ENCODE measurements at places on chromosomes 2 and 18.

DNA sequence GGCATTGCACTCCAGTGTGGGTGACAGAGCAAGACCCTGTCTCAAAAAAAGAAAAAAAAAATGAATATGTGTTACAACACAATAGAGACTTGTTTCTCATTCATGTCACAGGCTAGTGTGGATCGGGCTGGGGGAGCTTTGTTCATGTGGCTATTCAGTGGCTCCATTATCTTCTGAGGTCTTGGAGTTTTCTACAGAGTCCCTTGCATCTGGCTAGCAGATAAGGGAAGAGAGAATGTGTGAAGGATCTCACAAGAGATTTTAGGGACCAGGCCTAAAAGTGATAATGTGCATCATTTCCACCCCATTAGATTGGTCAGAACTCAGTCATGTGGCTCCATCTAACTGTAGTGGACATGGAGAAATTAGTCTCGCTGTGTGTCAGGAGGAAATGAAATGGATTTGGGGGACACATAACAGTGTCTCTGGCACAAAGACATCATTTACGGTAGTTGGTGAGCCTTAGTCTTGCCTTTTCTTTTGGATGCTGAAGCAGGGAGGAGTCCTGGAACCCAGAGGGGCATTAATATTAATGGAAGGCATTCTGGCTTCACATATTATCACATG, 32.4 kb upstream of the CASP10 start:
- no peak for DNase-seq

DNA sequence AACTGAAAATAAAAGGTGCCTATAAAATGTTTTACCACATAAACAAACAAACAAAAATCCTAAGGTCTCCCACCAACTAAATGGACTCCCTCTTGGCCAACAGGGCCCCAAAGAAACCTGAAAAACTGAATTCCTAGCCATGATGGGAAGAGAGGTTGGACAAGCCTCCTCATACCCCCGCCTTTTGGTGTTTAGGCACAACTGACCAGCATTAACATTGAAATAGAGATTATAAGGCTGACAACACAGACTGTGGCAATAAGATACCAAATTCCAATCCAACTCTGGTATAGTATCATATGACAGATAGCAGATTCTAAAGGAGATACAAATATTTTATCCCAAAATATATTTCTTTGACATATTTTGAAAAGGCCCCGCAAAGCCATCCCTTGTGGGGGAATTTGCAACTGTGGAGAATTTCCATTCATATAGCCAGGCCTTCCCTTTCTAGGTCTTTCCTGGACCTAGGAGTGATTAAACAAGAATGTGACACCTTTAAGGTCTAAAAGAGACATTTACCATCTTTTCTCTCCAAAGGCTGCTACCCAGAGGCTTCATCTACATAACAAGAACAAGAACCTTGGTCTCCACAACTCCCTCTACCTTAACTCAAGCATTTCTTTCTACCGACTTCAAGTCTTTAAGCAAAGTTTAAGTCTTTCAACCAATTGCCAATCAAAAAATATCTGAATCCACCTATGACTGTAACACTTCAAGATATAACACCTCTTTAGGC, 80.0 kb downstream of the CHN1 start:
- no peak for DNase-seq

GRCh38 chr2:235852526-235852920, 315.7 kb downstream of the GBX2 start:
- DNase-seq = no peak

DNA sequence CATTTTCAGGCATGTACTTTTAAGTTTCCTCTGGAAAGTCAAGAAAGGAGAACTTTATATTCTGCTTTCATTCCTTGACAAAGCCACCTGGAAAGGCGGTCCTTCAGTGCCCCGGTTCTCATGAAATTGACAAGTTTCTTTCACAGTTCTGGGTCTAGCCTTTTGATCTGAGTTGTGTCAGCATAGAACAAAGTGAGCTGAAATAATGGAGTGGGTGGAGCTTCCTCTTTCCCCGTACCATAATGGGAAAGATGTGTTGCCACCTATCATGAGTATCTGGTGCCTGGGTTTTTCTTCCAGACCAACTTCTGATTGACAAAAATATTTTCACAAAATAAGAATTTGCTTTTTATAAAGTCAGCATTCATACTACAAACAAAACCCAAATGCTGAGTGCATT, 49.3 kb downstream of the PTRHD1 start:
- DNase-seq = no peak

DNA sequence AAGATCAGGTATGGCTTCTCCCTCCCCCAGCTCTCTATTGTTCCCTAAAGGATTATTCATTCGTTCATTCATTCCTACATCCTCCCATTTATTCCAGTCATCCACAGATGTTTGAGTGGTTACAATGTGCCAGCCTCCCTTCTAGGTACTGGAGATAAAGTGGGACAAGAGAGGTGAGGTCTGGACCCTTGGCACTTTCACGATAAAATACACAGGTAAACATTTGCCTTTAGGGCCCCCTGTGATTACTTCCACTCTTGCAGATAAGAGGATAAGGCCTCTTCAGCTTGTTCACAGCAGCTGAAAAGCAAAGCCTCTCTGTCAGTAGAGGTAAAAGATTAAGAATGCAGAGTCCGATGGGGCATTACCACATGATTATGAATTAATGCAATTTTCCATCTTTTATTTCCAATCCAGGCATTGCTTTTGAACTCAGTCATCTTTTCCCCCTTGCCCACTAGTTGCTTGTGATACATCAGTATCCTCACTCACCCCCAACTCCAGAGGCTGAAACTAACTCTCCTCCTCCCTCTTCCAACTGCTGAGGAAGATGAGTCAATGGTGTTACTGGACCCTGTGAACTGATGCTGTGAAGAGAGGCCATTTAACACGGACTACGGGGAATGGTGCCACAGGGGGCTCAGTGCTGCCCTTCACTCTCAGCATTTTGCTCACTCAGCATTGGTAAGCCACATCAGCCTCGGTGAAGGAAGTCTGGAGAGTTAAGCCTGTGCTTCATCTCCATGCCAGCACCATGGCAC, 1.1 kb upstream of the DPP4 start:
- DNase-seq = no peak

- DNase-seq = no peak
These were observed 117.9 kb downstream of the AGAP1 start for GRCh38 chr2:235611756-235612155.

GRCh38 chr2:105297216-105297615, 32.3 kb downstream of the TGFBRAP1 start:
- DNase-seq = no peak

- DNase-seq = no peak
These were observed 82.8 kb downstream of the GLI2 start for GRCh38 chr2:120818441-120818920.

GRCh38 chr2:112488201-112488600, 6.2 kb downstream of the TTL start:
- no peak for DNase-seq

DNA sequence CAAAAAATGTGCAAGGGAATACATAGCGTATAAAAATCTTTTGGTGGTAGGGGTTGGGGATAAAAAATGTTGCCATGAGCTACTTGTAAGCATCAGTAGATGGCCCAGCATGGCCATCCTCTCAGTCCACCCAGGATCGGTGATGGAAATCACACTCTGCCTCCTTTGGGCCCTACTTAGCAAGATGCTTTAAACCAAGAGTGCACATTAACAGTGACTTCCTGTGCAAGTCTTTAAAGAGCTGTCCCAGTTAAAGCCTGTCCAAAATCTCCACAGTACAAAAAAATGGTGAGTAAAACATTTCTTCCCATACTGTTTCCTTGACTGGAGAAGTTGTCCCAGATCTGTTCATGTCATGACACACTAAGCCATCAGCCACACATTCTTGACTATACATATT, 18.0 kb downstream of the ANKRD44 start:
- no peak for DNase-seq

- DNase-seq = no peak
These were observed 11.4 kb upstream of the PER2 start for GRCh38 chr2:238299803-238300202.

GRCh38 chr2:37625796-37626571, 45.5 kb downstream of the CDC42EP3 start:
- peak; percentile 83 for DNase-seq

DNA sequence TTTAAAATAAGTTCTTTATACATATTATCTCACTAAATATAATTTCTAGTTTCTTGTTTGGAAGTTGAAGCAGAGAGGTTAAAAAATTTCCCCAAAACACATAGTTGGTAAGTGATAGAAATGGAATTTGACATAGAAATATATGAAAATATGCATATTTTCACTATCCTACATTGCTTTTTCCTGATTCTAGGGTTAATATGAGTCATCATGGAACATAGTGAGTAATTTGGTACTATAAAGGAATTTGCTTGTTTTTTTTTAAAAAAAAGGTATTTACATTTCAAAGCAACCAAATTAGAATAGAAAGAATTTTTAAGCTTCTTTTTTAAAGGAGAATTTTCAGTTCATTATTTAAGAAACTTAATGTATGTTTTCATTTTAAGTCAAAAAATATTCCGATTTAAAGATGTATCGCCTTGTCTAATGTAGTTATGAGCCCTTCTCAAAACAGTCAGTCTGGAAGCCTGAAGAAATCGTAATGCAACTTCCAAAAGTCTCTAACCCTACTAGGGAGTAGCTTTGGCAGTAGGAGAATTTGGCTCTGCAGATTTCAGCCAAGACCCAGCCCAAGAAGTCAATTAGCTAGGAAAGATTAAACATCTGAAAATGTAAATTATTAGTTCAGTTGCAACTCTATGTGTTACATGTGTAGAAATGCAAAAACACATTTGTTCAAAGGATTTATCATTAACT, 147.3 kb downstream of the RDH14 start:
- no peak for DNase-seq

DNA sequence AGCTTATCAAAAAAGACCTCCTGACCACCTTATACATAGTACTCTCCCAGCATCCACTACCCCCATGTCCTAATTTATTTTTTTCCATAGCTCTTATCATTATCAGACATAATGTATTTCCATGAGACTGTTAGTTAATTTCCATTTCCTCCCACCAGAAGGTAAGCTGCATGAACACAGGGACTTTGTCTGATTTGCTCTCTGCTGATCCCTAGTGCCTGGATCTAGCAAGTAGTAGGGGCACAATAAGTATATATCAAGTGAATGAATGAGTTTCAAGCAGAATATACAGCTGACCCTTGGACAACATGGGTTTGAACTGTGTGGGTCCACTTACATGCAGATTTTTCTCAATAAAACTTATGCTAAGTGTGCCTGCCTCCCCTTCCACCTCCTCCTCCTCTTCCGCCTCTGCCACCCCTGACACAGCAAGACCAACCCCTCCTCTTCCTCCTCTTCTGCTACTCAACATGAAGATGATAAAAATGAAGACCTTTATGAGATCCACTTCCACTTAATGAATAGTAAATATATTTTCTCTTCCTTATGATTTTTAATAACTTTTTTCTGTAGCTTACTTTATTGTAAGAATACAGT, 53.8 kb downstream of the CTAGE1 start:
- DNase-seq = no peak

GRCh38 chr2:158138255-158138654, 36.6 kb downstream of the UPP2 start:
- DNase-seq = no peak

DNA sequence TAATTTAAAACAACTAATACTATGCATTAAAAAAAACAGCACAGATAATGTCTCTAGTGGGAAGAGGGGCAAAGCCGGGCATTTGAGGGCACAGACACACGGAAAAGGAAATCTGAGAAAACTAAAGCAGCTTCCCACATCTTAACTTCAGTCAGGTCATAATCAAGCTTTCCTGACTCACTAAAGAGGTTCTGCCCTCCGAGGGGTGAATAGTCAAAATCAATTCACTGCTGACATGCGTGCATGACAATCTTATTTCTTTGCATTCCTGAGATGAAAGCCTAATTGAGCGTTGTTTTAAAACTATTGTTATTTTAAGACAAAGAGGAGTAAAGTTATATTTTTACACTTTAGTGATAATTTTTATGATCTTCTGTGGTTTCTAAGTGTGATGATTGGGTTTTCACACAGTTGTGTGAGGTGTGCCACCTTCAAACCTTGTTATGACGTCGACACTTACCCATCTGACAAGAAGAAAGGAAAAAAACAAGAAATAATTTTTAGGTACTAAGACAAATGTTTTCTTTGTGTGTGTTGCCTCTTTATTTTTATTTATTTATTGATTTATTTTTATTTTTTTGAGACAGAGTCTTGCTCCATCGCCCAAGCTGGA, 90.9 kb downstream of the GATA6 start:
- DNase-seq = no peak

DNA sequence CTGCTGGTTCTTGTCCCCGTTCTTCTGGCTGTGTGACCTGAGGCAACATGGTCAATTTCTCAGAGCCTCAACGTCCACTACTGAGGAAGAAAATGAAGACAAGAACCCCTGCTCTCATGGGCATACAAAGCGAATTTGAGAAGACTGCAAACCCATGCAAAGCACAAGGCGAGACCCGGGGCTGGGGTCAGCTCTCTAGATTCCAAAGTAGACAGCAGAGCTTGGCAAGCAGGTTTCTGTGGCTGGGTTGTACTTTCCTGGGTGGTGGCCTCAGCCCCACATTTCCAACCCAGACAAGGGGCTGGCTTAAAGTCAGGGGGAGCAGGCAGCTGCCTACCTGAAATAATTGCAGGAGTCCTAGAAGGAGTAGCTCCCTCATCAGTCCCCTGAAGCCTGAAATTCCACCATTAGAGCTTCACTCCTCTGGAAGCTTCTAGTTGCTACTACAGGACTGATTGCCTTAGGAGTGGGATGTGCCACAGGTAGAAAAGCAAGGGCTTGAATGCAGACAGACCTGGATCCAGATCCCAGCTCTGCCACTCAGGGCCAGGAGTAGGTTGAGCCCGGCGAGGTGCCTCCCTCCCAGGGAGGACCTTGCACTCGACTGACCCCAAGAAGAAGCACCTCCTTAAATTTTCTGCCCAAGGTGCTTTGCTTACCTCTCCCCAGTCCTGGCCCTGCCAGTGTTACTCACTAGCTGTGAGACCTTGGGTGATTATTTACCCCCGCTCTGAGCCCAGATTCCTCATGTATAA, 127.6 kb downstream of the CLIP4 start:
- DNase-seq = no peak

DNA sequence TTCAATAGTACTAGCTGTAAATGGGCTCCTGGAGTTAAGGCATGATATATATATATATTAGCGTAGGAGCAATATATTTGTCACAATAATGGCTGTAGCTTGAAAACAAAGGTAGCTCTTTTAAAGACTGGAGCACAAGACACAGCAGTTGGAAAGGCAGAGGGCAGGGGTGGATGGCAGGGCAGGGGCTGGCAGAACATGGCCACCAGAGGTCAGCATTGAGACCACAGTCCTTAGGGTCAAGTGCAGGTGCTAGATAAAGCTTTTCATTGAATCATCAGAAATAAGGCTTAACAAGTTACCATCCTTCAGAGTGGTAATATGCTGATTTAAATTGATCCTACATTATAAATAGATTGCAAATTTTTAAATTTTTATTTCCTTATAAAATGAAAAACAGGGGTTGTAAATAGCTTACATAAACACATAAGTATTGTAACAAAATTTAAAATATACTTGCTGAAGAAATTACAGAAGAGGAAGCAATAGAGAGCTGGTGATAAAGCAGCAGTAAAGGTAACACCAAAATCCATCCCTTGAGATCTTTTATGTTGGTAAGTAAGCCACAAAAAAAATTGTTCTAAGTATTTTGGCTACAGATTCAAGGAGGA, 161.2 kb upstream of the PIEZO2 start:
- DNase-seq = no peak

DNA sequence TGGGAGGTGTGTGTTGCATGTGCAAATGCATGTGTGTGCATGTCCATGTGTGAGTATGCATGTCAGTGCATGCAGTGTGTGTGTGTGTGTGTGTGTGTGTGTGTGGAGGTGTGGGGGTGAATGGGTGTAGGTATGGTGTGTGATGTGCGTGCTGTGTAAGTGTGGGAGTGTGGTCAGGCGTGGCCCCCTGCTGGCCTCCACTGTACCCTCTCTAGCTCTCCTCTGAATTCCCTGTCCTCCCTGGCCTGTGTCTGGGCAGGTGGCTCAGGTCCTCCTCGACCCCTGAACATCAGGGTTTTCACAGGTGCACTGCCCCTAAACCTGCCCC, 230.2 kb downstream of the CELF4 start:
- DNase-seq = no peak

Measured in CD4-positive, alpha-beta T cell treated with Interleukin-6 at 100 ng/mL for 8 hours (primary cell).